ENCODE measurements at places on chromosomes 4 and X.

DNA sequence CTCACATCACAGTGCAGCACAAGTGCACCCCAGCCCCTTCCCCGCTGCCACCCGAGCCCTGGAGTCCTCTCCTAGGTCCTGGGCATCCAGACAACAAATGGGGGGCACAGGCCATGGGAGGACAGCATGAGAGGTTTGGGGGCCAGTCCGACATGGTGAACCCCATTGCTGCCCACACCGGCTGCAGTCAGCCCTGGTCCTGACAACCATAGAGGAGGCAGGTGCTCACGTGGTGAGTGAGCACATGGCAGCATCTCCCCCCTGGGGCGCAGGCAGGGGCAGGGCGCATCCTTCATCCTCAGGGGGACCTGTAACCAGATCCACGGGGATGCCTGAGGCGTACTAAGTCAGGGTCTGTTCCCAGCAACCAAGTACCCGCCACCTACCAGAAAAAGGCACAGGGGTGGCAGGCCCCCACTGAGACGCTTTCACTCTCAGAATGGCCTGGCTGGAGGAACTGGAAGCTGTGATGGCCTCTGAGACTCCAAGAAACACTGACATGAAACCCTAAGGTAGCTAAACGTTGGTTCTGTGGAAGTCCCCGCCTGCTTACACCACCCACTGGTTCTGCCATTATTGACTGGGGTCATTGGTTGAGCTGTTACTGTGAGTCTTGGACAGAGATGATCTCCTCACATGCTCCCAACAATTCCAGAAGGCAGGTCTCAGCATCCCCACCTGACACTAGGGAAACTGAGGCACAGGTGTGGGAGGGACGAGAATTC is 6.5 kb downstream of the ZFYVE28 start:
- no peak for DNase-seq

GRCh38 chr4:121679267-121679666 is 17.5 kb downstream of the ANXA5 start:
- DNase-seq = no peak

DNA sequence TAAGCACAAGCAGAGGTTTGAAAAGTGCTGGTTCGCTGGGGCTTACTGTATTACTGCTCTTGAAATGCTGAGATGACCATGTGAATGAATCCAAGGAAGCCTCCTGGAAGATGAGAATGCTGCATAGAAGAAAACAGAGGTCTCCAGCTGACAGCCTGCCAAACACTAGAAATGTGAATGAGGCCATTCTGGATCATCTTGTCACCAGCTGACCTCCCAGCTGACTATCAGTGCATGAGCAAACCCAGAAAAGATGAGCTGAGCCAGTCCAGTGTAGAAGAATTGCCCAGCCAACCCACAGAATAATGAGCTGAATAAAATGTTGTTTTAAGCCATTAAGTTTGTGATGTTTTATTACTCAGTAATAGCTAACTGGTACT is 49.1 kb upstream of the DYNLT3 start:
- no peak for DNase-seq

DNA sequence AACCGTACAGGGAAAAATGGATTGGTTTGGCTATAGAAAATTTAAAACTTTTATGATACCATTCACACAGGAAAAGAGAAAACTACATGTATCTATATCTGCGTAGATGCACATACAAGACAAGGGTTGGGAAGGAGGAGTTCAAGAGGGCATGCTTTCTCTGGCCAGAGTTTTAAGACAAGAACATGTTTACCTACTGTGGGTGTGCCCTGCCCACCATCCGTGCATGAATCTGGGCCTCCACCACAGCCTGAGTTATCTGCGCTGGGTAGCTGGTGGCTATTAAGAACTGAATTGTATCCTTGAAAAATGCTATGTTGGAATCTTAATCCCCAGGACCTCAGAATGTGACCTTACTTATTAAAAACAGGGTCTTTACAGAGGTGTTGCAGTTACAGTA is 151.6 kb downstream of the AASDH start:
- no peak for DNase-seq

DNA sequence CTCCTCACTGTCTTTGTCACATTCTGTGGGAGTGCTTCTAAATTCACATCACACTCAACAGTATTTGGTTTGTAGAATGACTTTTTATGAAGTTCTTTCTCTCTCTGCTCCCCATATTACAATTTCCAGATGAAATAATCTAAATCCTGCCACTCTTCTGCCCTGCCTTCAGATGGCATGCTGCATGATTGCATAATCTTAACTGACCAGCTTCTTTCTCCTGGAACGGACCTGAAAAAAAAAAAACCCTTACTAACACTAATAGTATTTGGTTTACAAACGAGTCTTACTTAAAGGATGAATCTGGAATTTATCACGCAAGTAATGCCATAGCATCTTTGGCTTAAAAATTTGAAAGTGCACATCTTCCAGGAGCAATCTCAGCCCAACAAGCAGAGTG is 272.3 kb downstream of the NAF1 start:
- DNase-seq = no peak

DNA sequence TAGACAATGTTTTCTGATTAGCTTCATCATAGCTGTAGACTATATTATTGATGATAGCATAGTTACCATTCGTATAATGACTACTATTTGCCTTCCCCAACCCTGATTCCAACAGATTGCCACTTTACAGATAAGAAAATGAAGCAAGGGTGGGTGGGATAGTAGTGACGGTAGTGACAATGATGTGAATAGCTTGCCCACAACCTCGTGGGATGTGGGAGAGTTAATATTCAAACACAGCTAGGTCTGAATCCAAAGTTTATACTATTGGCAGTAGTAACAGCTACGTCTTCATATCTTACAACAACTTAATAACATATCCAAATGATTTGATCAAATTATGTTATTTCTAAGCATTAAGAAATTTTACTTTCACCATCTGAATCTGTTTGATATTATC is 766.8 kb upstream of the FTHL17 start:
- no peak for DNase-seq

- DNase-seq = no peak
Observed at GRCh38 chr4:110196871-110197528, 1.4 kb downstream of the ELOVL6 start.

DNA sequence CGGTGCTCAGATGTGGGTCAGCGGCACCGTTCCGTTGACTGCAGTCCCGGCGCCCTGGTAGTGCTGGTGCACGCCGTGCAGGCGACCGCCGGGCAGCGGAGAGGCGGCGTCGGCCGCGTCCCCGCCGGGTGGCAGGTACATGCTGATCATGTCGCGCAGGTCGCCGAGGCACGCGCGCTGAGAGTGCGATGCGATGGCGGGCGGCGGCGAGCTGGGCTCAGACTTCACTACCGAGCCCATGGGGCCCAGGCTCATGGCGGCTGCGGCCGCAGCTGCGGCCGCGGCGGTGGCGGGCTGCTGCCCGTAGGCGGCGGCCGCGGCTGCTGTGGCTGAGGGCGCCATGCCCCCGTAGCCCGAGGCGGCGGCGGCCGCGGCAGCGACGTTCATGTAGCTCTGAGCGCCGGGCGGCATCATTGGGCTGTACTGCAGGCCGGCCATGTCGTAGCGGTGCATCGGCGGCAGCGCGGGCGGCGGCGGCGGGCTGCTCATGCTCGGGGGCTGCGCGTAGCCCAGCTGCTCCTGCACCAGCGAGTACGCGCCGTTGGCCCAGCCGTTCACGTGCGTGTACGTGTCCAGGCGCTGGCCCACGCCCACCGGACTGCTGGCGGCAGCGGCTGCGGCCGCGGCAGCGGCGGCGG is 1.0 kb downstream of the SOX3 start:
- DNase-seq = no peak

GRCh38 chr4:61210186-61210939 is 10.2 kb downstream of the ADGRL3 start:
- DNase-seq = no peak

GRCh38 chr4:51868449-51868847 is 25.5 kb downstream of the DCUN1D4 start:
- no peak for DNase-seq

GRCh38 chrX:99480728-99481127 is 929.3 kb downstream of the PCDH19 start:
- no peak for DNase-seq

- no peak for DNase-seq
Observed at GRCh38 chr4:98987720-98988119, 7.8 kb upstream of the METAP1 start.

DNA sequence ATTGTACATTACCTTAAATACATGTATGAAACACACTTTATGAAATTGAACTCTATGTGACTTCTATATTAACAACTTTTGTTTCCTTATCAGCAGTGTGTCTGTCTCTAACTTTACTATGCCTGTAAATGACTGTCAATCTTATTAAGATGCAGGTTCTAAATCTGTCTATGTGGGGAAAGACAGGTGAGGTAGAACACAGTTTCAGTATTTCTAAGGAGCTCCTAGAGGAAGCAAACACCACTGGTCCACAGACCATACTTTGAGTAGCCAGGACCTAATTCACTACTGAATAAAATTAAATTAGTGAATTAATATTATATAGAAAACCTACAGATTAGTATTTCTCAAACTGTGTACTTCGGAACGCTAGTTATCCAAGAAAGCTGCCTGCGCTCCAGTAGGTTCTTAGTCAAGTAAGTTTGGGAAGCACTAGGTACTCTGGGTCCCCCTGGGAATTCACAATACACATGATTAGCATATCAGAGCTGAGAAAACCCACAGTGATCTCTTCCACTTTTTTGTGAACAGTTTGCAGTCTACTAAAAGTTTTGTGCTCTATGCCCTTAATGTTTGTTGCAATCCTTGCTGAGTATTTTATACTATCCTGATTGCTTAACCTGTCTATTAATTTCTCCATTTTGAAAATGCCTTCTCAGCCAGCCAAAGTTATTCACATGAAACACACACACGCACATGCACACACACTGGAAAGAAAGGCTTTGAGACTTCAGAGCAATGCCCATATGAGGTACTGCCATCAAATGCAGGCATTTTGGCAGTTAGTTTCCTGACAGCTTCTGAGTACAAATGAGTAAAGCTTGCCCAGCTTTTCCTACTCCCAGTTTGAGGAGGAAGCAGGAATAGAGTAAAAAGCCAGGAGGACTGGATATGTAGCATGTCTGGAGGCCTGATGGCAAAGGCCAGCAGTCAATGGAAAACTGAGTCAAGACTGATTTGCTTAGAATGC is 133.6 kb upstream of the CPEB2 start:
- no peak for DNase-seq

All from SW 1271 (cell line).